ENCODE measurements at places on chromosomes 7 and 10.

GRCh38 chr7:40232242-40232893, 97.6 kb downstream of the SUGCT start:
- no peak overlapping the region for H3K4me3 ChIP-seq
- peak; percentile 40 for DNase-seq
- no peaks in the 10 kb centered on the region for H3K4me1 ChIP-seq
- H3K27me3 ChIP-seq: no peaks in the 10 kb centered on the region
- no peak overlapping the region for H3K27ac ChIP-seq

DNA sequence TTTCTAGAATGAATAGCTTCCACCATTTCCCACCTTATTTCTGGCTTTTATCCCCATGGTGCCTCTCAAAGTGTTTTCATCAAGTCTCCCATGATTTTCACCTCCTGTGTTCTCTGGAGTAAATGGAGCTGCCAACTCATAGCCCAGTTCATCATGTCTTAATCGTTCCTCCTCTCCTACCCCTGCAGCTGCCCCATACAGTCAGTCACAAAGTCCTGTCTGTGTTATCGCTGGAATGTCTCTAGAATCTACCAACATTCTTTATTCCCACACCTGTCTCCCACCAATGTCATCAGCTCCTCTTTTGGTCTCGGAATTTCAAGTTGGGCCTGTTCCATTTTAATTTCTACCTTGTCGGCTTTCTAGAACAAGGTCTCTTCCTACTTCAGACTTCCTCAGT, 178.9 kb downstream of the MLLT10 start:
- no peaks in the 10 kb centered on the region for H3K27me3 ChIP-seq
- DNase-seq: no peak
- no peak overlapping the region for H3K27ac ChIP-seq
- H3K4me1 ChIP-seq: no peaks in the 10 kb centered on the region
- peaks cover 21% of the 10 kb centered on the region for H3K36me3 ChIP-seq
- H3K4me3 ChIP-seq: no peak overlapping the region

DNA sequence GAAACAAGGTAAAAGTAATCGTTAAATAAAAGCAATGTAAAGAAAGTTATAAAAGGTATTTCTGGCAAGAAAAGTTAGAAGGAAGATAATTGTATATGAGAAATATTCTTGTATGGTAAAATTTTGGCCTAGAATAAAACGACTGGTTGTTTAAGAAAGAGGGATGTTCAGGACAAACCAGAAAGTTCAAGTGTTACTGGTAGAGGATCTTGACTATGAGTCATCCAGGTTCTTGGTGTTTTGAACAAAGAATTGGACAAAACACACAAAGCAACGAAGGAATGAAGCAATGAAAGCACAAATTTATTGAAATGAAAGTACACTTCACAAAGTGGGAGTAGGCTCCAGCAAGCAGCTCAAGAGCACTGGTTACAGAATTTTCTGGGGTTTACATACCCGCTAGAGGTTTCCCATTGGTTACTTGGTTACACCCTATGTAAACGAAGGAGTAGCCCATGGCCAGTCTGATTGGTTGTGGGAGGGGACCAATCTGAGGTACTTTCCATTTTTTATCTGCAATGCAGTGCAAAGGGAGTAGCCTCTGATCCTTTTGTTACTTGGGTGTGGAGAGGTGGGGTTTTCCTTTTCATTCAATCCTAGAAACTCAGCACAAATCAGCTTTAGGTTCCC, 22.4 kb upstream of the GARS1 start:
- H3K4me3 ChIP-seq: no peak overlapping the region
- H3K27me3 ChIP-seq: no peaks in the 10 kb centered on the region
- no peak overlapping the region for H3K27ac ChIP-seq
- H3K4me1 ChIP-seq: no peaks in the 10 kb centered on the region

GRCh38 chr10:75037171-75038153, 74.0 kb upstream of the SAMD8 start:
- no peaks in the 10 kb centered on the region for H3K4me1 ChIP-seq
- H3K27me3 ChIP-seq: no peaks in the 10 kb centered on the region
- no peak overlapping the region for H3K4me3 ChIP-seq
- no peak for DNase-seq

DNA sequence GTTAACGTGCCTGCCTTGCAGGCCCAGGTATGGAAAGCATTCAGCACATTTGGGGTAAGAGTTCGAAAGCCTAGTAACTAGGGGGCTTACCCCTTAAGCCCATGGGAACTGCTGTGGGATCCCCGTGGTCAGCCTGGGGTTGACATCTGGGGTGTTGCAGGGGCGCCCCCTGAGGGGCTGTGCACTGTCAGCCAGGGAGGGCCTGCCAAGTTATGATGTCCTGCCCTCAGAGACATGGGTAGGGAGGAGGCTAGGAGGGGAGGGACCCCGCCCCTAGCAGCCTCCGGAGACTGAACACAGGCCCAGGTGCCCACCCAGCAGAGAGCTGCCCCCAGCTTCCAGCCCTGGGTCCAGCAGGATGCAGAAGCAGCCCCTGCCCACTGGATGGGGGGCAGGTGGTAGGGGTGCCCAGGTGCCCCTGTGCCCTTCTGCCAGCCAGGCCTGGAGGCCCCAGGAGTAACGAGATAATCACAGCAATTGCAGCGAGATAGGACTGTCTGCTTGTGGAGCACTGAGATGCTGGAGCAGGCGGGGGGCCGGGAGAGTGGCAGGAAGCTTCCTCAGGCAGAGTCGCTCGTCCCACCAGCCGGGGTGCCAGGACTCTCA, 153.3 kb downstream of the UBE2H start:
- no peaks in the 10 kb centered on the region for H3K4me1 ChIP-seq
- DNase-seq: no peak
- H3K27ac ChIP-seq: no peak overlapping the region
- H3K36me3 ChIP-seq: no peaks in the 10 kb centered on the region

All from natural killer cell (primary cell).